ENCODE measurements at places on chromosomes 6 and 20.
A peak's percentile ranks its signal among the peaks of the same experiment; 100 is the strongest.

- DNase-seq = no peak
Measured at GRCh38 chr20:61185181-61185580, 66.9 kb upstream of the CDH4 start.

DNA sequence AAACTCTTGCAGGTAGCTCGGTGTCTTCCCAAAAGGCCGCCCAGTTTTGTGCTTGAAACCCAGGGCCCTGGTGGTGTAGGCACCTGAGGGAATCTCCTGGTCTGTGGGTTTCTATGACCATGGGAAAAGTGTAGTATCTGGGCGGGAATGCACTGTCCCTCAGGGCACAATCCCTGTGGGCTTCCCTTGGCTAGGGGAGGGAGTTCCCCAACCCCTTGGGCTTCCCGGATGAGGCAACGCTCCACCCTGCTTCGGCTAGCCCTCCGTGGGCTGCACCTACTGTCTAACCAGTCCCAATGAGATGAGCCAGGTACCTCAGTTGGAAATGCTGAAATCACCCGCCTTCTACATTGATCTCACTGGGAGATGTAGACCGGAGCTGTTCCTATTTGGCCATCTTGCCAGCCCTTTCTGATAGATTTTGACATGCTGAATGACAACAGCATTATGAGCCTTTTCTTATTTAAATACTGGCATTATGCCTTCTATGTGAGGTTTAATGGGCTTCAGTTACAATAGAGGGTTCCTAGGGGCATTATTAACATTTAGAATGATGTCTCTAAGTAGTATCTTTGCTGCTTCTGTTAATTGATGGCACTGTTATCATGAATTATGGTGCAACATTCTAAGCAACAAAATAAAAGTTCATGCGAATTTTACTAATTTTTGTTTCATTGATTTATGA lies 133.7 kb upstream of the FLRT3 start:
- DNase-seq = no peak

- DNase-seq = no peak
Measured at GRCh38 chr20:32474009-32474716, 111.0 kb downstream of the NOL4L start.

- no peak for DNase-seq
Measured at GRCh38 chr6:163945808-163946207, 531.3 kb downstream of the QKI start.

- DNase-seq = no peak
Measured at GRCh38 chr6:119243037-119243436, 106.5 kb downstream of the MAN1A1 start.

DNA sequence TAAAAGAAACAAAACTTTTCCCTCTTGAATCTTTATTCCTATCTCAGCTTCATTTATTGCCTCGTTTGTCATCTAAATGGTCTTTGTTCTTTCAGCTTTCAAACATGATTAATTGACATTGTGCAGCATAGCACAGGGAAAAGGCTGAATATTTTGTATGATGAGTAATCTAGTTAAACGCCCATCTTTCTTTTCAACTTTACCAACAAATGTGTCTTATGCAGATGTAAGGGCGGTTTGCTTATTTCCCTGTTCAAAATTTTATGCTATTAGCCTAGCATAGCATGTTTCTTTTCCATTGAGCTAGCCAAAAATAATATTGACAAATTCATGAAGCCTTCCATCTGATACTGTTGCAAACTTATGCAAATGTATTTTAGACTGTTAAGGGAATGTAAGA lies 176.4 kb upstream of the AKAP12 start:
- DNase-seq = peak; percentile 38

- DNase-seq = no peak
Measured at GRCh38 chr20:17441745-17442144, 89.4 kb downstream of the BFSP1 start.

DNA sequence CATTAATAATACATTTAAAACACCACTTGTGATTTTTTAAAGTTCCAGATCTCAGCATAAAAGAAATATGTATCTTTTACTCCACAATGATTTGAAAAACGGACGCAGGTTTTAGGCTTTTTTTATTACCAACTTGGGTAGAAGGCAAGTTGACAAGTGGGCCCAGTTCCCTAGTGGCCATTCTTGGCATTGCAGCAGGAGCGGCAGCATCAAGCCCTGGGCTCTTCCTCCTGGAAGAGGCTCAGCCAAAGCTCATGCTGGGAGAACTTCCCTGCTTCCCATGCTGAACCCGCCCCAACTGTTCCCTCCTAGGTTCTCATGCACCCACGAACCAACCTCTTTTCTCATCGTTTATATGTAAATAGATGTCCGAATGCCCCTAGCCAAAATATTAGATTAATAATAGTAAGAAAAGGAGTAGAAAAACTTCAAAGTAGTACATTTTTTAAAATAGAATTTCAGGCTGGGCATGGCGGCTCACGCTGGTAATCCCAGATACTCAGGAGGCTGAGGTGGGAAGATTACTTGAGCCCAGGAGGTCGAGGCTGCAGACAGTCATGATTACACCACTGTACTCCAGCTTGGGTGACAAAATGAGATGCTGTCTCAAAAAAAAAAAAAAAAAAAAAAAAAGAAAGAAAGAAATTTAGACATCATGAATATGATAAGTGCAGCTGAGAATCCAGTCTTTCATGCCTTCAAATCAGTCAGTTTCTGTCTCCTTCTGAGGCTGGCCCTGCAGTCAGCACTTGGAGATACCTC lies 18.2 kb upstream of the MYB start:
- DNase-seq = no peak

DNA sequence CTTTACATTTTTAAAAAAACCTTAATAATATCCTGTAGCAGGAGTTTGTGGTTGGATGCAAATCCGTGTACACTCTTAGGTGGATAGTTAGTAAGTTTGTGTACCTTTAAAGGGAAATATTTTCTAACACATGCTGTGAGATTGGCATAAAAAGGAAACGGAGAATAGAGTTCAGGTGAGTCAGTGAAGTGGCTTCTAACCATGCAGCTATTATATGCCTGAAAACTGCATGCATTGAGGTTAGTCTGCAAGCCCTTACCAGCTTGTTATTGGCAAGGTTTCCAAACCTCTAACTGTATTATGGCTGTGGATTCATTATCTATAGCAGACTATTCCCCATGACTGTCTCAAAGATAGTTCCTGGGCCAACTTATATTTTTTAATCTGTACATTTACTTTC lies 420.6 kb upstream of the MMS22L start:
- no peak for DNase-seq

Data from amniotic stem cell (primary cell).